ENCODE measurements at places on chromosomes 2 and 18.

- DNase-seq, result no peak
These were observed 41.6 kb upstream of the DPP10 start for GRCh38 chr2:114400890-114401289.

DNA sequence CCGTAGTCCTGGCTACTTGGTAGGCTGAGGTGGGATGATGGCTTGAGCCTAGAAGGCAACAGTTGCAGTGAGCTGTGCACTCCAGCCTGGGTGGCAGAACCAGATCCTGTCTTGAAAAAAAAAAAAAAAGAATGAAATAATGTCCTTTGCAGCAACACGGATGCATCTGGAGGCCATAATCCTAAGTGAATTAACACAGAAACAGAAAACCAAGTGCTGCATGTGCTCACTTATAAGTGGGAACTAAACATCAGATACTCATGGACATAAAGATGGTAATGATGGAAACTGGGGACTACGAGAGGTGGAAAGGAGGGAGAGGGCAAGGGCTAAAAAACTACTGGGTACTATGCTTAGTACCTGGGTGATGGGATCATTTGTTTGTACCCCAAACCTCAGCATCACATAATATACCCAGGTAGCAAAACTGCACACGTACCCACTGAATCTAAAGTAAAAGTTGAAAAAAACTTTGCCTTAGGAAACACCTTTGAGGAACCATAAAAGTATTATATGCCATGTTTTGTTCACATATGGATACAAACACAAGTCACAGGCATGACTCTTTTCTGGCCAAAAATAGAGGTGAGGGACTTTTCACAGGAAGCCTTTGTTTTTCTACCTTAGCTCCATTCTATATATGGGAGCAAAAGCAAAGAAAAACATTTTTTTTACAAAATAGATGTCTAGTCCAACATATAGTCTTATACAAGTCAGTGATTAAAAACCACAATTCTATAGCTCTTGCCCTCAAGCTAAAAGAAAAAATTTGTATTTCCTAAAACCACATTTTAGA is 36.6 kb downstream of the GPR155 start:
- DNase-seq, result no peak

DNA sequence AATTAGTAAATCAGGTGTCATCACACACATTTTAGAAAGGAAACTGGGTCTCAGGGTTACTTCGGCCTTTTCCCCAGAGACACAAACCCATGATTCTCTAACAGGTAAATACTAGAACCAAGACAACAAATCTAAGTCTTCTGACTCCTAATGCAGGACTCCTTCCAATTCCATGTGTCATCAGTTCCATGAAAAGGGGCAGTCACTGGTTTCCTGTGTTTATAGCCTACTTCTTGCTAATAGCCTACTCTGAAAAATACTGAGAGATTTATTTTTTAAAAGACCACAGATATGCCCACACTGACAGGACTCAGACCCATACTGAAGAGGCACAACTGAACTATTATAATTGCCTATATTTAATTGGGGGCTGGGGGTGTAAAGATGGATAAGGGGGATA is 33.0 kb downstream of the RAB1A start:
- no peak for DNase-seq

- no peak for DNase-seq
These were observed 78.2 kb upstream of the UGP2 start for GRCh38 chr2:63763391-63763941.

- no peak for DNase-seq
These were observed 68.4 kb upstream of the STAM2 start for GRCh38 chr2:152243761-152244640.

DNA sequence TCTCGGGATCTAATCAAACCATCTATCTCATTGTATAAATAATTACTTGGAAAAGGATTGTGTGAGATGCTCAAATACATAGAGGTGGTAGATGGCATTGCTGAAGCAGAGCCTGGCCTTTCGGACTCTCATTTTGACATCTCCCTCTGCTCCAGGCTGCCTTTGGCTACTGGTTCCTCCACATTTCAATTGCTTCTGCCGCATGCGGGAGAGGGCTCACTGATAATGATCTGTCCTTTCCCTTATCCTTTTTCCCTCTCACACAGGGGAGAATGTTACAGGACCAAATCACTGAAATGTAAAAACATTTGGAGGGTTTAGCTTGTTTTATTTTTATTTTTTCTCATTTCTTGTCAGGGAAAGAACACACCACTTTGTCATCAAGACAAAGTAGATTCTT is 380.6 kb upstream of the UBE2E3 start:
- DNase-seq, result no peak

- no peak for DNase-seq
These were observed at the start of gene DCC for GRCh38 chr18:52339891-52340371. DCC (plus strand) TSS chr18:52340197; CDS start chr18:52340788, 591 bp downstream.

DNA sequence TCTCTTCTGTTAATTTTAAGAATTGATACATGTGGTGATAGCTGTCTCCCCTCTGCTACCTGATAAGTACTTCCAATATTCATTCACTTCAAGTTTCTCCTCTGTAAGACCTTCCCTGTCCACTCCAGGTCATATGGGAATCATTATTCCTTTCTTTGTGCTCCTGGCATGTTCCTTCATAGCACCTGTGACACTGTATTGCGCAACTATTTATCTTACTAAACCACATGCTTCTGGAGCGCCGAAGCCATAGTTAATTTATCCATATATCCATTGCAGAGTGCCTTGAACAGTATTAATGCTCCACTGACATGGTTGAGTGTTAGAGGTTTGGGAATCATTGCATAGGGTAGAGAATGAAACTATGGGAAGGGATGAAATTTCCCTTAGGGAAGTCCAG is 7.9 kb upstream of the PRKD3 start:
- no peak for DNase-seq

GRCh38 chr2:46029332-46029811 is 267.8 kb upstream of the EPAS1 start:
- DNase-seq, result no peak

DNA sequence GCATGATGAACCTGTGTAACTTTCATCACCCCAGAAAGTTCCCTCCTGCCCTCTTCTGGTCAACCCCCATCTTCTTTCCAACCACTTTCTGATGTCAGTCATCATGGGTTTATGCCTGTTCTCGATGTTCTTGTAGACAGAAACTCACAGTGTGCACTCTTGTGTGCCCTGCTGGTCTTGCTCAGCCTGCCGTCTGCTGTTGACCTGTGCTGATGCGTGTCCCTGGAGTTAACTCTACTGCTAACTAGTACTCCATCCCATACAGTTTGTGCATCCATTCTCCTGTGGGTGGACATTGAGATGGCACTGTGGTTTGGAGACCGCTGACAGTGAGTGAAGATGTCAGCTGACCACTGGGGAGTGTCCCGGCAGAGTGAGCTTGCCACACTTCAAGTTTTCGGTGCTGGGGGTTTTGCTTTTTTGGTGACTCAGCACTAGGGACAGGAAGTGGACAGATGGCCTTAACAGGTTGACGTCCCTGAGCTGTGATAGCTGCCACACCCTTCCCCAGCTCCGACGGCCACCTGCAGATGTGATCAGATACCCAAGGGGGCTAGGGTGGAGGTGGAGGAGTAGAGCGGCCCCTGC is 14.8 kb downstream of the KLHL29 start:
- no peak for DNase-seq

GRCh38 chr18:74901362-74902146 is 303.9 kb downstream of the ZNF407 start:
- DNase-seq, result no peak

- DNase-seq, result no peak
These were observed 44.2 kb downstream of the CEP192 start for GRCh38 chr18:13035249-13035914.
